ENCODE measurements at places on chromosomes 2 and 18.

DNA sequence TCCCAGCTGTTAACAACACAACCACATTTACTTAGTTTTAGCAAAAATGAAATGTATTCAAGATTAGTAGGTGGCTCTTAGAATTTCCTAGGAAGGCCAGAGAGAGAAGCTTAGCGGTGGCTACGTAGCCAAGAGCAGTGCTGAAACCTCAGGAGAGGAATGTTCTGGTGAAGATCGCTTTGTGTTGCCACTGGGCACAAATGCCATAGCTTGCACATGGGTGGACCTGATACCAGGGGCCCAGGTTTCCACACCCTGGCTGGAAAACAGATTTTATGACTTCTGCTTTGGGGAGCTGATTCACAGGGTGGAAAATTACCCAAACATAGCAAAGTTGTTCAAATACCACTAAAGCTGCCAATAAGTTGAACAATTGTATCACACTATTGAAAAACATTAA is 43.4 kb downstream of the THUMPD2 start:
- no peak for DNase-seq

DNA sequence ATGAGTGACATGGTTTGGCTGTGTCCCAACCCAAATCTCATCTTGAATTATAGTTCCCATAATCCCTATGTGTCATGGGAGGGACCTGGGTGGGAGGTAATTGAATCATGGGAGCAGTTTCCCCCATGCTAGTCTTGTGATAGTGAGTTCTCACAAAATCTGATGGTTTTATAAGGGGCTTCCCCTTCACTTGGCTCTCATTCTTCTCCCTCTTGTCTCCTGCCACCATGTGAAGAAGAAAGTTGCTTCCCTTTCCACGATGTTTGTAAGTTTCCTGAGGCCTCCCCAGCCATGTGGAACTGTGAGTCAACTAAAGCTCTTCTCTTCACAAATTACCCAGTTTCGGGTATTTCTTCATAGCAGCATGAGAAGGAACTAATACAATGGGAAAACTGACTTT is 14.0 kb downstream of the DNAH7 start:
- no peak for DNase-seq

DNA sequence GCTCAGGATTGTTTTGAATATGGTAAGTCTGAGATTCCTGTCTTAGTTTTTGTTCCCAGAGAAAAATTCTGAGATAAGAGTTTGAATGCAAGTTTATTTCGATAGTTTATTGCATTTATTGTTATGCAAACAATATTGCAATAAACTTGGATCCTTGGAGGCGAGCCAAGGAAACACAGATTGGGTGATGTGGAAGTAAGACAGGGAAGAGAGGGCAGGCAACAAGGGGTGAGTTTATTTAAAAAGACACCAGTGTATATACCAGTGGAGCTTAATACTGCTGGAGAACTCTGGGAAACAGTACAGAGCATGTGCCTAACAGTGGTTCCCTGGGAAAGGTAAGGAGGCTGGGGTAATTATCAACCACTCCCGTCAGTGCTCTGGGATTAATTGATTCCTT is 87.5 kb upstream of the NEDD4L start:
- DNase-seq, result no peak

DNA sequence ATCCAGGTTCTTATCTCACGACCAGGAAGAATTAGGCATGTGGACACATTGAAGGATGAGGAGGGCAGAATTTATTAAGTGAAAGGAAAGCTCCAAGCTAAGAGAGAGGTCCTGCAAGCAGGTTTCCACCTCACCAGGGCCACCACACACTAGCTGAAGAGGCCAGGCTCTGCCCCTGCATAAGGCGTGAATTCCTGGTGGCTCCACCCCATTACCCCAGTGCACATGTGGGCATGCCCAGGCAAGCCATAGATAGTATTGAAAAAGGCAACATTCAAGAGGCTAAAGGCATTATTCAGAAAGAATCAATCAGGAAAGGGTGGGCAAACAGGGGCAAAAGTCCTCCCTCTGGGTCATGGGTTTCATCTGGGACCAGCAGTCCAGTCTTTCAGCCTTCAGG is 30.9 kb upstream of the GRP start:
- DNase-seq, result no peak

DNA sequence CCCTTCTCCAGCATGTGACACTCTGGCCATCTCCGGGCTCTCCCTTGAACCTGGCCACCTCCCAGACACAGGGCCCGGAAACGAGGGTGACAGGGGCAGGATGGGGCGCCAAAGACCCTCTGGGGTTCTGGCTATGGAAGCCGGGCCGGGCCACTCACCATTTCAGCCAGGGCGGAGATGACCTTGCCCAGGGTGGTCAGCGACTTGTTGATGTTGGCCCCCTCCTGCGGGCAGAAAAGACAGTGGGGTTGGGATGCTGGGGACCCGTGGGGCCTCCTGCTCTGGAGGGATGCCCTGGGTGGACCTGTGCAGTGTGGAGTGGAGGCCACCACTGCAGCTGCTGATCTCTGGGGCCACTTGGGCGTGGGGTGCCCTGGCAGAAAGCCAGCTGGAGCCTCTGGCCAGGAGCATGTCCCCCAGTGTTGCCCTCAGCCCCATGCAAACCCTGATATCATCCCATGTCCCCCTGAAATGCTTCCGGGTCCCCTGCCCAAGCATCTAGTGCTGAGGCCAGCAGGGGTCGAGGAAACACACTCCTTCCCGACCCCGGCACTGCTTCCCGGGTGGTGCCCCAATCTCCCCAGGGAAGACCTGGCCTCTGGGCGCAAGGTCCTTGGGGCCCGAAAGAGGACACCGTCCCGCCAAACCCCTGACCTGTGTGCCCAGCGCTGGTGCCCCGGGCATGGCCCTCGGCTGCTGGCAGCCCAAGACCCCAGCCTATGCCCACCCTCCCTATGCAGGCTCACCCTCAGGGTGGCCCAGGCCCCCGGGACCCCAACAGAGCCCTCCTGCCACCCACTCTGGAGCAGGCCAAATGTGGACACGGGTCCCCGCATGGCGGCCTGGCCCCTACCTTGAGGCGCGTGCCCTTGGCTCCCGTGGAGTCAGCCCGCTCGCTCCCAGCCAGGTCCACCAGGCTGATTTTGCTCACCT is 36.9 kb downstream of the KIF1A start:
- no peak for DNase-seq

DNA sequence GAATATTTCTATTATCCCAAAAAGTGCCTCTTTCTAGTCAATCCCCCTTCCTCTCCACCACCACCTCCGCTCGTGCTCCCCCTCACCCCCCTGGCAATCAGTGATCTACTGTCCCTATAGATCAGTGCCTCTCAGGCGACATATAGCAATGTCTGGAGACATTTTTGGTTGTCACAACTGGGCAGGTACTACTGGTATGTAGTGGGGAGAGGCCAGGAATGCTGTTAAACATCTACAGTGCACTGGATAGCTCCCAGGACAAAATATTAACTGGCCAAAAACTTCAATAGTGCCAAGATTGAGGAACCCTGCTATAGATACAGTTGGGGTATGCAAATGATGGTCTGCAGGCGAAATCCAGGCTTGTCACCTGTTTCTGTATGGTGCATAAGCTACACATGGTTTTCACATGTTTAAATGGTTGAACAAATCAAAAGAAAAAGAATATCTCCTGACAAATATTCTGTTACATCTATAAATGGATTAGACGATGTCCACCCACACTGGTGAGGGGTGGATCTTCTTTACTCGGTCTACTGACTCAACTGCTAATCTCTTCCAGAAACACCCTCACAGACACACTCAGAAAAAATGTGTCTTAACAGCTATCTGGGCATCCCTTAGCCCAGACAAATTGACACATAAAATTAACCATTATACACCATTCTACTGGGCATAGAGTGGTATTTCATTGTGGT is 25.5 kb downstream of the DPYSL5 start:
- no peak for DNase-seq

- DNase-seq, result no peak
Observed at GRCh38 chr2:53366543-53366942, 401.1 kb upstream of the CHAC2 start.

GRCh38 chr2:71317060-71317459 is 14.5 kb upstream of the ZNF638 start:
- no peak for DNase-seq

GRCh38 chr2:121094101-121094500 is 190.9 kb downstream of the TFCP2L1 start:
- no peak for DNase-seq

- DNase-seq, result no peak
Observed at GRCh38 chr2:68938938-68939337, 13.8 kb downstream of the GKN2 start.

GRCh38 chr2:205865905-205866441 is 183.7 kb downstream of the NRP2 start:
- no peak for DNase-seq

GRCh38 chr18:63181706-63182309 is 137.8 kb downstream of the BCL2 start:
- no peak for DNase-seq

DNA sequence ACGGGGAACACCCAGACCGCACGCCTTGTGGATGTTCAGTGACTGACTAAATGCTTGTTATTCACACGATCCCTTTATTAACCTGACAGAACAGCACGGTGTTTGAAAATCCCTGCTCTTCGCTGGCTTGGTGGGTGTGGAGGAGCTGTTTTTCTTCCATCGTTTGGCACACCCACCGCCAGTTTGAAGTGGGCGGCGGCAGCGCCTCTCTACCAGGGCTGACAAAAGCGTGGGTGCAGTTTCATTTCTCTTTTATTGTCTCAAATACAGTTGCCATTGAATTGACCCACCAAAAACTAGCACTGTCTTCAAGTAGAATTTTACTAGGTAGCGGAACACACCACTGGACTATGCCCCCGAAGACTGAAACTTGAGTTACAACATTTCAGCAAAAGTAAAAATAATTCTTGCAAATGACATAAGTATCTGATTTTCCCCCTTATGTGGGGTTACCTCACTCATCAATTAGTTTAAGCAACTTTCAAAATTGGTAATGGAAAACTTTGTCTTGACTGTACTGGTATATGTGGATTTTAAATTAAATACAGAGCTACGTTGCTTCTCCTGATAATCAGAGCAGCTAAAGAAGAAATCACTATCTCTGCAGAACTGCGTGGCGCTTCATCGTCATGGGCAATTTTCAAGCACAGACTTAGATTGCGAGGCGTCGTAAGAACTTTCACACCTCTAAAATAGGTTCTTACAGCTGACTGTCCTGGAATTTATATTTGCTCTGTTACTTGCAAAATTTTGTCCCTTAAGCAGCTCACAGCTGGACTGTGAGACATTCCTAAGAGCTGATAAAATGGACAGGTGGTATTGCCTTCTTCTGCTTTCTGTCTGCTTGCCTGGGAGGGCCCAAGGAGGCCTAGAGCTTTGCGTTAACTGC is 60.9 kb downstream of the LDLRAD4 start:
- DNase-seq, result peak; percentile 52

- no peak for DNase-seq
Observed at GRCh38 chr2:219744066-219744465, 116.6 kb downstream of the SLC4A3 start.

GRCh38 chr2:70527447-70528080 is 26.1 kb downstream of the TGFA start:
- no peak for DNase-seq

DNA sequence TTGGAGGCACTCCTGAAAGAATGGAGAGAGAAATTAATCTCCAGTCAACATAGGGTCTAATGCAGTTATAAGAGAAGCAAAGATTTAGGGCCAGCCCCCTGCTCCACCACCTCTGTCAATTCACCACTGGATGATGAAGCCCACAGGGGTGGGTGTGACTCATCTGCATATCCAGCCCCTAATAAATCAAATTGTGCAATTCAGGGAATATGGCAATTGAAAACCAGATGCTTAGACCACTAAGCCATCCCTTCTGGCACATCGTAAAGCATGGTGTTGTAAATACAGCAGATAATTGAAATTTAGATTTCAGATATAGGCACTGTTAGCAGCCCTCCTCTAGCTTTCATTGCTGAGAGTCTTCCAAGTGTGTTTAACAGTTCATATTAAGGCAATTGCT is 541.4 kb downstream of the PARD3B start:
- no peak for DNase-seq

- DNase-seq, result no peak
Observed at GRCh38 chr2:160401895-160402294, 91.7 kb downstream of the RBMS1 start.

DNA sequence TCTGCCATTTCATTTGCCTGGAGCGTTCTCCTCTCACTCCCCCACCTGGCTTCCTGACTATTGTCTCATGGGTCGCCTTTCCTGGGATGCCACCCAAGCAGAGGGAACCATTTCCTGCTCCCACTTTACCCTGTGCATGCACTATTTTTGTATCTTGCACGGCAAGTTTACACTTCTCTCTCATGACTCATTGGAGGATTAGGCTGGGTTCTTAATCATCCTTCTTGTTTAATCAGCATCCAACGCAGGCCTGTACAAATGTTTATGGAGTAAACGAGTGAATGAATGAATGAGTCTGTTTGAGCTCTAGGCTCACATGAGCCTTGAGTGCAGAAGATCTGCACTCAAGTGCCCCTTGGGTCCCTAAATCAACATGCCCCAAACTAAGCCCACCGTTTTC is 3.8 kb upstream of the ARHGAP25 start:
- no peak for DNase-seq

DNA sequence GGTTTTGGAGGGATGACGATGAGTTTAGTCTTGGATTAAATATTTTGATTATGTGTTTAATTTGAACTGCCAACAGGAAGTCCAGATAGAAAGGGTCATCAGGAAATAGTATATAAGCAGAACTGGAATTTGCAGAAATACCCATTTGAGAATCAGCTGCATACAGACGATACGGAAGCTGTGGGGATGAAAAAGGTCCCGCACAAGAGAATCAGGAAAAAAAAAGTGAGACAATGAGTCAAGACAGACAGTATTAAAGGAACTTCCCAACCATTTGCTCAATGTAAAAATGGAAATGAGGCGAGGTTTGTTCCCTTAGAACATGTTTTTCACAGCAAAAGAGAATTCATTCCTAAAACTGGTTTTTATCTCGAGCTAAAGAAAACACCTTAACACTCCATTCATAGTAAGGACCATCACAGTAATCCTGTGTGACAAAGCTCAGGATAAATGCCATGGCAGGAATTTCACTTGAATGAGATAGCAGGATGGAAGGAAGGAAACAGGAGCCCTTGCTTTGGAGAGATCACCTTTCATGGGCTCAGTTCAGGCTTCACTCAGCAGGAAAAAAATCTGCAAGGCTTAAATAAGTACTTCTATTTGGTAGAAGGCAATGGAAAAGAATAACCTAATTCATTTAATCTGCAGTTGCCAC is 29.3 kb downstream of the BCL2 start:
- no peak for DNase-seq

DNA sequence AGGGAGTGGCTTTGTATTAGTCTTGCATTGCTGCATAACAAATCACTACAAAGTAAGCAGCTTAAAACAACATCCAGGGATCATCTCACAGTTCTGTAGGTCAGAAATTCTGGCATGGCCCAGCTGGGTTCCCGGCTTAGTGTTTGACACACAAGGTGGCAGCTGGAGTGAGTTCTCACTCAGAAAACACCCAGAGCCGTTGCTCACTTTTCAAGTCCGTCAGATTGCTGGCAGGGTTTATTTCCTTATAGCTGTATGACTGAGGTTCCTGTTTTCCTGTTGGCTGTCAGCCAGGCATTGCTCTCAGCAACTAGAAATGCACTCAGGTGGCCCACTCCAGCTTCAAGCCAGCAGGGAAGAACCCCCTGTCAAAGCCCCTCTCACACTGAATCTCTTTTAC is 324.1 kb downstream of the CCDC178 start:
- no peak for DNase-seq

- DNase-seq, result no peak
Observed at GRCh38 chr2:30280596-30281434, 49.5 kb downstream of the LBH start.

Measured in stimulated activated CD4-positive, alpha-beta T cell treated with anti-CD3 and anti-CD28 coated beads, Interleukin-4, amount 100 ng/mL, for 24 hours (primary cell).